ENCODE measurements at places on chromosomes 2 and 18.
A peak's percentile ranks its signal among the peaks of the same experiment; 100 is the strongest.

DNA sequence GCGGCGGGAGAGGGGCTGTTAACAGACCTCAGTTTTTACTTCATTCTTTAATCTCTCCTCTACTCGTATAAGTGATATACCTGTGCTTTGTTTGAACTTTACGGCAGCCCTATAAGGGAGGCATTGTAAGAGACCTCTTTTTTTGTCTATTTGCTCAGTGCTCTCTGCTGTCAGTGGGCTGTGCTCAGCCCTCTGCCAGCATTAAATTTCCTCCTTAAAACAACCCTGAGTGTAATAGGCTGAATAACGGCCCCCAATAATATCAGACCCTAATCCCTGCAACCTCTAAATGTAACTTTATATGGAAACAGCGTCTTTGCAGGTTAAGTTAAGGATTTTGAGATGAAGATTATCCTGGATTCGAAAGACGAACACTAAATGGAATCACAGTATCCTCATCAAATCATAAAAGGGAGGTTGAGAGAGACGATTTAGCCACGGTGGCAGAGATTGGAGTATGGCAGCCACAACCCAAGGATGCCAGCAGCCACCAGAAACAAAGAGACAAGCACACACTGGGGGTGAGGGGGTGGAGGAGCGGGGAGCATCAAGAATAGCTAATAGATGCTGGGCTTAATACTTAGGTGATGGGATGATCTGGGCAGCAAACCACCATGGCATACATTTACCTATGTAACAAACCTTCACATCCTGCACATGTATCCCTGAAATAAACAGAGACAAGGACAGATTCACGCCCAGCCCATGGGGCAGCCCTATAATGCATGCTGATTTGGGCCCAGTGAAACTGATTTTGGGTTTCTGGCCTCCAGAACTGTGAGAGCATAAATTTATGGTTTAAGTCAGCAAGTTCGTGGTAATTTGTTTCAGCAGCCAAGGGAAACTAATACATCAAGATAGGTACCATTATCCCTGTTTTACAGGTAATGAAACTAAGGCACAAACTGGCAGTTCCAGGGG lies 894 bp upstream of the FARSB start:
- no peak for DNase-seq

DNA sequence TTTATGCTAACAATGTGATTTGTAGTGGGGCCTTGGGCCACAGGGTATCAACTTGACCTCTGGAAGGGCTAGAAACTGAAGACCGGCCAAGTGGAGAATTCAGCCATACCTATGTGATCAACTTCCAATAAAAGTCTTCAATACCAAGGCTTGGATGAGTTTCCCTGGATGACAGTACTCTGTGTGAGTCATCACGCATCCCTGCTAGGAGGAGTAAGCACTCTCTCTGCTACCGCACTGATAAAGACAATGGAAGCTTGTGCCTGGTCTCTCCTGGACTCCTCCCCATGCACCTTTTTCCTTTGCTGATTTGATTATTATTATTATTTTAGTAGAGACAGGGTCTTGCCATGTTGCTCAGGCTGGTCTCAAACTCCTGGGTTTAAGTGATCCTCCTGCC lies 58.1 kb downstream of the SKA1 start:
- no peak for DNase-seq

DNA sequence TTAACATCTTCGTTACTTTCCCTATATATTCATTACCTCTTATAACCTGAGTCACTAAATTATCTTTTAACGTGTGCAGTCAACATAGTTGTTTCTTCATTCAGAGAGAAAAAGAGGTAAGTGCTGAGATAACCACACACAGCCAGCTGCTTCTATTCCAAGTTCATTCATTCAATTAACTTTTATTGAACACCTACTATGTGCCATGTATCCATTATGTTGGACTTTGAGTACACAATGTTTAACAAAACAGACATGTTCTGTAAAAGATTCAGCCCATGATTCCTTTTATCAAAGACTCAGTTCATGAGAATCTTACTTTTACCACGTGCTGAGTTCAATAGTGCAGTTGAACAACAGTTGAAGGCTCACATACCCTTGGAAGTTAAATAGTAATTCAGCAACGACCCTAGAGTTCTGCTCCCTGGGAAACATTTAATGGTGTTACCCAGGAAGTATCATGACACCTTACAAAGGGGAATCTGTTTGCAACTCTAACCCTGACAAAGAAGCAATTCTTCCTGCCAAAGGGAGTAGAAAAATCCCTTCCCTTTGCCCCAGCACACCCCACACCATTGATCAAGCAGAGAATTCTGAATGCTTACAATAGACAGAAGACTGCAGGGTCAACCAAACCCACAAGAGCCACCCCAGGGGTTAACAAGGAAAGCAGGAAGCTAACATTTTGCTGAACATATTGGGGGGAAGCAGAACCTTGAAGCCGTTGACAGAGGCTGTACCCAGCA lies 595.8 kb downstream of the STK39 start:
- DNase-seq: no peak

DNA sequence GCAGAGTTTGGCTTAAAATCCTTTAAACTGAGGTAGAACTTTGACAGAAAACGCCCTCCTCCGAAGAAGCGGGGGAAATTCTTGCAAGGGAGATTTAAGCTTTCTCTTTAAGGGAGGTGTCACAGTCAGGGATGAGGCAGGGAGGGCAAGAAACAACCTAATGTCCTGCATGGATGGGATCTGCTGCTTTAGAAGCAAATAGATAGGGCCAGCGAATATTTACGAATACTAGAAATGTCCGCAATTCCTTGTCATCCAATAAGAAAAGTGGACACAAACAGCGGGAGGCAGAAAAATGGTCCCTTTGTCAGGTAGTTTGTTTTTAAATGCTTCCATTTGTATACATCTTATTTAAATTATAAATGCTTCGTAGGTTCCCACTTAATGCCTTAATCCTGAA lies 12.0 kb downstream of the MEIS1 start:
- DNase-seq: no peak

DNA sequence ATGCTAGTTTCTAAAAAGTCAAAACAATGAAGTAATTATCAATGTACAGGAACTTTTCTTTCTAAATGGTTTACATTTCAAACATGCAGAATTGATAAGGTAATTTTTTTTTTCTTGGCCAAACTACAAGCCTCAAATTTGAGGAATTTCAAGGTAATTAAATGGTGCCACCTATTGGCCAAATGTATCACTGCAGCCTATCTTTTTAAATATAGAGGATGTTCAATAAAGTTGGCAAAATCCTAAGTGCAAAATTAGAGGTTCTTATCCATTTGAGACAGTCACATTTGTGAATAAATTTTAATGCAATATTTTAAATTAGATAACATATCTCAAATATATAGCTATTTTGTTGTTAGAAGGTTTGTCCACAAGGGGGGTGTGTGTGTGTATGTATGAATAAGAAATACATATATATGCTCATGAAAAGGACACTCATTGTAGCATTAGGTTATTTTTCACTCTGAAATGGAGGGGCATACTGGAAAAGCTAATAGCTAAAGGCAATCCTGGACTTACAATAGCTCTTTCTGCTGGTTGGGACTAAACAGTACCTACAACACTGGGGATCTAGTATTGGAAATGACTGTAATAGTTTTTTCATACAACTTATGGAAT lies 26.2 kb downstream of the MMADHC start:
- DNase-seq: no peak

- DNase-seq: no peak
These were observed 38.3 kb downstream of the GCG start for GRCh38 chr2:162113776-162114168.

- peak; percentile 27 for DNase-seq
These were observed 61.4 kb downstream of the SOS1 start for GRCh38 chr2:39059366-39059952.

- no peak for DNase-seq
These were observed 125.3 kb upstream of the APCDD1 start for GRCh38 chr18:10329101-10329500.

- DNase-seq: no peak
These were observed 22.3 kb upstream of the VPS4B start for GRCh38 chr18:63444580-63444979.

GRCh38 chr2:147002256-147002655 lies 842.6 kb upstream of the ACVR2A start:
- no peak for DNase-seq

- no peak for DNase-seq
These were observed 81.7 kb downstream of the FEZ2 start for GRCh38 chr2:36516136-36516870.

DNA sequence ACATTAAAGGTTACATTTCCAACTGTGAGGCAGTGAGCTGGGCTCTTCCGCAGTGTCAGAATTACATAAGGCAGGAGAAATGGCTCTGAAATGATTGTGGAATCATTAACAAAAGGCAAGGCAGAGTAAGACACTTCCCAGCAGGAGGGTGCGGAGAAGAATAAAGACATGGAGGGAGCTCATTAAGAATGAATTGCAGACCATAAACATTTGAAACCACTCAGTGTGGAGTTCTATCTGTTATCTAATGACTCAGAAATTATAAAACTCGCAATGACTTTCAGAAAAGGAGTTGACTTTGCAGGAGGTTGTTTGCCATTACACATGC lies 77.0 kb downstream of the SMIM21 start:
- DNase-seq: no peak

DNA sequence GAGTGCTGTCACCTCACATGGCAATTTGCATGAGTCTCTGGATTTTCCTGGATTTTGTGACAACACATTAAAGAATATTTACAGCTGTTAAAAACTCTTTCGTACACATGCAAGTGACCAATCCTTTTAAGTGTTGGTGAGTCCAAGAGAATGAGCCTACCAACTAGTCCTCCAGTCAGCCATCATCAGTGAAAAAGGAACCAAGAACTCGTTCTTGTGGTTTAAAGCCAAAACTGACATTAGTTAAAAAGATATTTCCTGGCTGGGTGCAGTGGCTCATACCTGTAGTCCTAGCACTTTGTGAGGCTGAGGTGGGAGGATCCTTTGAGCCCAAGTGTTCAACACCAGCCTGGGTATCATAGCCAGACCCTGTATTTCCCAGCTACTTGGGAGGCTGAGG lies 215.4 kb upstream of the ITGA4 start:
- DNase-seq: peak; percentile 67

DNA sequence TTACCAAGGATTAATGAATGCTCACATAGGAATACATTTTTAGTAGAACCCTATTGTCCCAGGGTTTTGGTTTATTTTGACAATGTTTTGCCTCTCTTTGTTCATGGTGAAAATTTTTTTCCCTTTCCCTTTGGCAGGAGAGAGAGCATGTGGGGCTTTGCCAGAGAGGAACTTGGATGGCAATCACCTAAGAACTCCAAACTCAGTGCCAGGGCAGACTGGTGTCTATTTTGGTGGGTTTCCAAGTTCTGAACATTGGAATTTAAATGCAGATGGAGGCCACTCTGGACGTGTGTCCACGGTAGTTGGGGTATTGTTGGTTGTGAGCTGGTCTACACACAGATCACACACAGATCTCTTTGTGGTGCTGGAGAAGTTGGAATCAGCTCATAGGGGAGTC lies 2091.1 kb upstream of the PIK3C3 start:
- no peak for DNase-seq

GRCh38 chr18:55665506-55665905 lies 77.5 kb upstream of the TCF4 start:
- no peak for DNase-seq

DNA sequence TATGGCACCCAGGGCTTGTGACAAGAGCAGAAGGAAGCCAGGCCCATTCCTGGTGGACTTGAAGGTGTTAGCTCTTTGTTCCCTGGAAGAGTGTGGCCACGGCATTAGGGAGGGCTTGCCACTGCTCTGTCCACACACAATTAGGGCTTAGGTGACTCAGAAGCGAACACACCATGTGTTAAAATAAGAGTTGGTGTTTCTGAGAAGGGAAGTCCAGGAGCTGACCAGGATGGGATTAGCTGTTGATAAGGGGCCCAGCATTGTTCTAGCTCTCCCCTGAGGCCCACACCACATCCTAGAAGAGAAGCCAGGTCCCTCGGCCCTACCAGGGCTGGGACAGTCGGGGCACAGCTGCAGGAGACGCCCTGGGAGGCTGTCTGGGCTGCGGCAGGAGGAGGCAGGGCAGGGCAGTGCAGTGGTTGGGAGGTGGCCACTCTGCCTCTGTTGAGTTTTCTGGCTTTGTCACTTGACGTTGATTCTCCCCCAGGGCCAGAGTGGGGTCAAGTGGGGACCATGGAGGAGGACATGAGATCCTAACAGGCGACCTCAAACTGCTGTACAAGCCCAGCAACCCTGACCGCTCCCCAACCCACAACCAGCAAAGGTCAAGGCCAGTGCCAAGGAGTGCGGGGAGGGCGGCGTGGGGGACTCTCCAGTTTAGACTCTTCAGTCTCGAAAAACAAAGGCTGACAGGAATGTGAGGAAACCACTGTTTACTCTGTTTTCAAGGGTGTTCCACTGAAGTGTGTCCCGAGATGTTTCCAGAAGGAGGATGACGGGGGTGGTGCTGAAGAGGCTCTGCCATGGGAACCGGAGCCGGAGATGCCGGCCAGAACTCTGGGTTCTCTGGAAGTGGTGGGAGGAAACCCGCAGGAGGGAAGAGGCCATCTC lies 16.8 kb downstream of the GNLY start:
- DNase-seq: no peak

GRCh38 chr2:135948642-135949355 lies 36.6 kb downstream of the DARS1 start:
- no peak for DNase-seq

DNA sequence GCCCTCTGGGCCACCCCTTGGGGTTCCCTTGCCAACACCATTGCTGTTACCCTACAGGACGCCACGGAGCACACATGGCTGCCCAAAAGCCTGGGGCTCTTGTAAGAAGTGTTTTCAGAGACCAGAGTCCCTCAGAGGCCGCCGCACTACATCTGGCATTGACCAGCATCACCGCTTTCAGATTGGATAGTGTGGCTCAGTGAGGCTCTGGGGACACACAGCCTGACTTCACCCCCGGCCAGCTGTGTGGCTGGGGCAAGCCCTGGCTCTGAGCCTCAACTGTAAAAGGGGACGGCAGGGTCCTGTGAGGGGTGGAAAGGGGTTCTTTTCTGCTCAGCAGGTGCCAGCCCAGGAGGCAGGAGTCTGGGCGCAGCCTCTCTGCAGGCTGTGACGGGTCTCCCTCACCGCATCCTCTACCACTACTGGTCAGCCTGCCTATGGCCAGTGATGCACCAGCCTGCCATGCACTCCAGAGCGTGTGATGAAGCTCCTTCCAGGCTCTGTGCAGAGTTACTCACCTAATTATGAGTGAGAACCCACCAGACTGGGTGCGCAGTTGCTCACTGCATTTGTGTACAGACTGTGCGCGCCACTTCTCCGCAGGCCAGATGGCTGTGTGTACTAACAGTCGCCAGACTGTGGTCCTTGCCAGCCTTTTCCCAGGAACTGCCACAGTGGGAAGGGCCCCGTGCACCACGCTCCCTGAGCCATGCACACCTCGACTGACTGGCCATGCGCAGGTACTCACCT lies 10.7 kb upstream of the OTOF start:
- no peak for DNase-seq

Measured in GM12864 (cell line).